ENCODE measurements at places on chromosomes 1 and 21. TPM values are rescaled to one million over a fixed set of nuclear protein-coding genes. Genes with fewer than 3 reads are reported as not detected.

The WDR64 gene
- total RNA-seq = not detected

The OLIG2 gene
- total RNA-seq = not detected

The PLCH2 gene
- 79.0 TPM for total RNA-seq

The GJB5 gene
- 109 TPM for total RNA-seq

The NGF gene
- 0.35 TPM for total RNA-seq

The CCDC27 gene
- not detected for total RNA-seq

The MYCL gene
- total RNA-seq = 12.2 TPM

The TXNIP gene
- total RNA-seq = 267 TPM

The WASF2 gene
- 47.9 TPM for total RNA-seq

The NEGR1 gene
- 0.05 TPM for total RNA-seq

The MROH9 gene
- total RNA-seq = not detected

The MIS18A gene
- 20.1 TPM for total RNA-seq

The ZC3H12A gene
- total RNA-seq = 40.6 TPM

The TRAF3IP3 gene
- total RNA-seq = not detected

The PTGS2 gene
- 37.9 TPM for total RNA-seq

The EPRS1 gene
- 79.3 TPM for total RNA-seq

The FCGR2B gene
- total RNA-seq = not detected

The ZBTB8OS gene
- total RNA-seq = 40.8 TPM

The C1orf87 gene
- total RNA-seq = not detected

The C8B gene
- not detected for total RNA-seq

The OR2T33 gene
- total RNA-seq = not detected

The PPFIA4 gene
- total RNA-seq = 2.6 TPM

The TMCC2 gene
- total RNA-seq = 4.3 TPM

The CDK18 gene
- 15.0 TPM for total RNA-seq

The TMEM51 gene
- 21.3 TPM for total RNA-seq

The SHISAL2A gene
- not detected for total RNA-seq

The CSDE1 gene
- 360 TPM for total RNA-seq

The MLLT11 gene
- total RNA-seq = 17.5 TPM

The BARHL2 gene
- total RNA-seq = not detected

The GBP2 gene
- total RNA-seq = 1.6 TPM

The PRCC gene
- total RNA-seq = 40.3 TPM

The TSPEAR gene
- not detected for total RNA-seq

The DBT gene
- total RNA-seq = 4.7 TPM

The VAMP3 gene
- 113 TPM for total RNA-seq

The DMRTB1 gene
- total RNA-seq = not detected

All from airway epithelial cell (primary cell).